ENCODE measurements at places on chromosomes 13 and 19.
A peak's percentile ranks its signal among the peaks of the same experiment; 100 is the strongest.

- DNase-seq, result no peak
Observed at GRCh38 chr13:43081866-43082265, 58.5 kb downstream of the DNAJC15 start.

DNA sequence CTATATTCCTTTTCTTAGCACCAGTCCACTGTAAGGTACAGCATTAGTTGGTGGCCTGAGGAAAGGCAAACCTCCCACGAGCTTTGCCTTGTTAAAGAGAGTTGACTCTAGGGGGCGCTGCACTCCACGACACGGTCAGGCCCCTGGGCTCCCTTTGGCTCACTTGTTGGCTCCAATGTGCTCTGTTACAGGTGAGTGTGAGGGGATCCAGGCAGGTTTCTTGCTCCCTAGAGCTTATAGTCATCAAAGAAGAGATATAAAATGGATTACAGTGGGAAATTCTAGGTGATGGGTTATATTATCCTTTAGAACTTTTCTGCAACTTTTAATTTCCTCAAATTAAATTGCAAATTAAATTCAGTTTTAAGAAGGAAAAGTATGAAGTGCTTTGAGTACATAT, 3.7 kb downstream of the WDR87 start:
- peak; percentile 80 for DNase-seq

- no peak for DNase-seq
Observed at GRCh38 chr13:27980280-27980998, 8.1 kb downstream of the URAD start.

- DNase-seq, result no peak
Observed at GRCh38 chr19:292951-293350, 1.7 kb upstream of the PLPP2 start.

GRCh38 chr13:74329962-74330361, 195.8 kb upstream of the KLF12 start:
- DNase-seq, result no peak

GRCh38 chr19:6802336-6803035, 30.0 kb downstream of the VAV1 start:
- DNase-seq, result peak; percentile 23

DNA sequence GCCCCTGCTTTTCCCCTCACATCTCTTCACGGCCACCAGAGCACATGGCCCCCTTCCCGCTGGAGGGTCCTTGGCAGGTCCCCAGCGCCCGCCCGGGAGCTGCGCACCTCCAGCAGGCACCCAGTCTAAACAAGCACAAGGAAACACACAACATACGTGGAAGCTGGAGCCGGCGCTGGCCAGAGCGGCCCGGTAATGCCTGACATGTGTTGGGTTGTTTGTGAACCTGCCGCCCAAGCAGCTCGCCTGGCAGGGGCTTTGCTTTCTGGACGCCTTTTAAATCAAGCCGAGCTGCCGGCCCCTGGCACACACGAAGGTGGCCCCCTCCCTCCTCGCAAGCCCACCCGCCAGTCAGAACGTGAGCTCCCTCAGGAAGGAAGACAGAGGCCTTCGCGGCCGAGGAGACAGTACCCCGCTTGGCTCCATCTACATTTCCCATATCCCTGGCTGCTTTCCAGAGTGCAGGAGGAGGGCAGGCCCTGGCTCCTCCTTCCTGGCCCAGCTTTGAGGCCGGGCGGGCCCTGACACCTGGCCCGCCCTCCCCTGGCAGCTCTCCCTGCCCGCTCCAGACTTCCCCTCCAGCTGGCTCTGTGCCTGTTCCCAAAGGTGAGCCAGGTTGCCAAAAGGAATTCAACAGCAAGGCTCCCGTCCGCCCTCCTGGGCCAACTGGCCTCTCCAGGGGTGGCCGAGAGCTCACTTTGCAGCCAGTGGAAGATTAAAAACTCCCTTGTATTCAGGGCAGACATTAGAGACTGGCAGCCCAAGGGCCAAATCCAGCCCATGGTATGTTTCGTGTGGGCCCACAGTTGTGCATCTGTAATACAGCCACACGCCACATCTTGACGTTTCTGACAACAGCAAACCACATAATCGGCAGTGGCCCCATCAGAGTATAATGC, 28.7 kb downstream of the COMP start:
- DNase-seq, result no peak

DNA sequence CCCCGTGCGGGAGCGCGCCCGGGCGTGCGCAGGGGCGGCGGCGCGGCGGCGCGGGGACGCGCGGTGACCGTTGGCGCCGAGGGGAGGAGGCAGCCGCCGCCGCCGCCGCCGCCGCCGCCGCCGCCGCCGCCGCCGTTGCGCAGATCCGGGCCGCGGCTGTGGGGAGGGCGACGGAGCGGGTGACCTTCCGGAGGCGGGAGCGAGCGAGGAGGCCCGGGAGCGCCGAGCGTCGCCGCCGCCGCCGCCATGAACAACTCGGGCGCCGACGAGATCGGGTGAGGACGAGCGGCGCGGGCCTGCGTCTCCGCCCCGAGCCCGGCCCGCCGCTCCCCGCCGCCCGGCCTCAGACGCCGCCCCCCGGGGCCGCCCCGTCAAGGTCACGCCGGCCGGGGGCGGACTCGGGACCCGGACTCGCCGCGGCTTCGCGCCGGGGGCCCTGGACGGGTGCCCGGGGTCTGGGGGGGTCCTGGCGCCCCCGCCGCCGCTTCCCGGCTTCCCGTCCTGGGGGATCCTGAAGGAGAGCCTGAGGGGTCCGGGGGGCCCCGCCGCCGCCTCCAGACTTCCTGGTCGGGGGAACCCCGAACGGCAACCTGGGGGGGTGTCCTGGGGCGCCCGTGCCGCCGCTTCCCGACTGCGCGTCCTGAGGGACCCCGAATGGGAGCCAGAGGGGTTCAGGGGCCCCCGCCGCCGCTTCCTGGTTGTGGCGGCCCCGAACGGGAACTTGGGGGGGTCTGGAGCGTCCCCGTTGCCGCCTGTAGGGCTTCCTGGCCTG, at the start of gene DAZAP1:
Gene DAZAP1, plus strand, starts transcription at position 59 of the 772 bp plus-strand sequence. Its CDS starts 188 bp downstream, at position 247.
- DNase-seq, result no peak

GRCh38 chr13:101757446-101758039, 305.1 kb downstream of the ITGBL1 start:
- peak; percentile 53 for DNase-seq

DNA sequence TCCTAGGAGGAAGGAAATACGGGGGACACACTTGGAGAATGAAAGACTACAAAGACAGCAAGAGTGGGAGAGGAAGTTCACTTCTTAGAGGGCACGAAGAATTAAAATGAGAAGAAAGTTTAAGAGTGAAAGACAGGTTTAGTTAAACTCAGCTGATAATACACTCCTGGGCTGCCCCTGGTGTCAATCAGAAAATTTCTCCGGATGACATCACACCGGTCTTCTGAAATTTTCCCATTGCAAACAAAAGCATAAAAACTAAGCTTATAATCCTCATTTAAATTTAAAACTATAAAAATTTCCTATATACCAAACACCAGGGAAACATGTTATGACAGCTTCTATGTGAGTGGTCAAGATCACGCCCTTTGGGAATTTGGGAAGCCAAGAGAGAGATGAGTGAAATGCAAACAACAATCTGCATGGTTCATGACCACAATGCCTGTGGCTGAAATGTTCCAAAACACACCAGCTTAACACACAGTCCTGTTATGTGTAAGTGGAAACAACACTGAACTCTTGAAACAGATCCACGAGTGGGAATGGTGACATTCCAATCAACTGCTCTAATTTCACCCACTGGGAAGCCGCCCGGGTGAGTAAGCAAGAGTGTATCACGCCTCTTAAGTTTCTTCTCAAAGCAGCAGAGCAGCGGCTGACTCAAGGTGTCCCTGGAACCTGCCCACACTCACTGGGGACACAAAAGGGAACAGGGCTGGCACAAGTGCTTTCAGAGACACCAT, 49.0 kb downstream of the BRD4 start:
- no peak for DNase-seq

DNA sequence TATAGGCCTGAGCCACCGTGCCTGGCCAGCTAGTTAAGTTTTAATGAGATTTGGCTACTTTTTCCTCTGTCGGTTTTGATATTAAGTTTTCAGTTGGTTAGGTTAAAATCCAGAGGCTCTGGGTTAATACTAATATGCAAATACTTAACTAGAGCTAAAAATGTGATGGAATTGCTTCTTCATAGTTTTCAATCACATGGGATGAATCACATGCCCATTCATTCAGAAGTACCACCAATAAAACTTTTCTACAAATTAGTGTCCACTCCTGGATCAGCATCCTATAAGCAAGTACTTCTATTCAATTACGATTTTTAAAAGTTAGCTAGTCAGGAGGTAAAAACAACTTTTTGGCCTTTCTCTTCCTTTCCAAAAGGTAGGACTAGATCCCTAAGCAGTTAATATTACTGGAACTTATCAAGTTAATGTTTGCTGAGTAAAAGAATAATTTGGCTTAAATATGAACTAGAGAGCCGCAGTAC, 4.3 kb downstream of the SLC25A30 start:
- DNase-seq, result no peak

- DNase-seq, result no peak
Observed at GRCh38 chr19:1310853-1311180, 25.1 kb downstream of the EFNA2 start.

- DNase-seq, result peak; percentile 38
Observed at GRCh38 chr13:95494082-95494681, 58.3 kb upstream of the CLDN10 start.

DNA sequence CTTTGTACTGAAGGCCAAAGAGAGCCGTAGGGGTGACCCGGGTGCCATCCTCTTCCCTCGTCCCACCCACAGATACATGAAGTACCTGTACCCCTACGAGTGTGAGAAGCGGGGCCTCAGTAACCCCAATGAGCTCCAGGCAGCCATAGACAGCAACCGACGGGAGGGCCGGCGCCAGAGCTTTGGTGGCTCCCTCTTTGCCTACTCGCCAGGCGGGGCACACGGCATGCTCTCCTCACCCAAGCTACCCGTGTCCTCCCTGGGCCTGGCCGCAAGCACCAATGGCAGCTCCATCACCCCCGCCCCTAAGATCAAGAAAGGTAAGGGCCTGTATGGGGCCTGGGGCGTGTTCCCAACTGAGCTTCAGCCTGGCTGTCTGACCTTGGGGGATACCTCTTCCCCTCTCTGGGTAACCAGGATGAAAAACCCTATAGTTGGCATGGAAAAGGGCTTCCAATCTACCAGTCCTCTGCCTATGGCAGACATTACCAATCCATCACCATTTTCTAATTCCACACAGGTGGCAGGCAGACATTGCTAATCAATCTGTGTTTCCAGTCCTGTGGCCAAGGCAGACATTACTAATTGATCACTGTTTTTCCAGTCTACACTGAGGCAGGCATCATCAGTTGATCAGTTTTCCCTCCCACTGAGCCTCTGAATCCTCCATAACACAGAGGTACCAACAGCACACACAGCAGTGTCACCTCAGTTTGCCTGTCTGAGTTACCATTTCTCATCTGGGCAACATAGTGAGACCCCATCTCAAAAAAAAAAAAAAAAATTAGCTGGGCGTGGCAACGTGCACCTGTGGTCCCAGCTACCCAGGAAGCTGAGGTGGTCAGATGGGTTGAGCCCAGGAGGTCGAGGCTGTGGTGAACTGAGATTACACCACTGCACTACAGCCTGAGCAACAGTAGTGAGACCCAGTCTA, 19.1 kb upstream of the WDR18 start:
- DNase-seq, result no peak

GRCh38 chr19:47020992-47021496, 1.4 kb downstream of the NPAS1 start:
- DNase-seq, result no peak

DNA sequence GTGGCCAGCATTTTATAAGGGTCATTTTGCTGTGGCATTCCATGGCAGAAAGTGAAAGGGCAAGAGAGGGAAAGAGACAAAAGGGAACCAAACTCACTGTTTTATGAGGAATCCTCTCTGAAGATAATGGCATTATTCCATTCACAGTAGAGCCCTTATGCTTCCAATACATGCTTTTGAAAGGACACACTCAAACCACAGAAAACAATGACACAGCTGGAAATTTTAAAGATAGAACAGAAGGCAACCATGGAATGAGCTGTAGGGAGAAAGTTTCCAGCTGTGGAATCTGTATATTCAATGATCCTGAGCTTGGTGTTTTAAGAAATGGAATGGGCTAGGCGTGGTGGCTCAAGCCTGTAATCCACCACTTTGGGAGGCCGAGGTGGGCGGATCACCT, 677.4 kb downstream of the SLITRK1 start:
- no peak for DNase-seq

- no peak for DNase-seq
Observed at GRCh38 chr19:50362656-50363424, 2.6 kb downstream of the NAPSA start.

DNA sequence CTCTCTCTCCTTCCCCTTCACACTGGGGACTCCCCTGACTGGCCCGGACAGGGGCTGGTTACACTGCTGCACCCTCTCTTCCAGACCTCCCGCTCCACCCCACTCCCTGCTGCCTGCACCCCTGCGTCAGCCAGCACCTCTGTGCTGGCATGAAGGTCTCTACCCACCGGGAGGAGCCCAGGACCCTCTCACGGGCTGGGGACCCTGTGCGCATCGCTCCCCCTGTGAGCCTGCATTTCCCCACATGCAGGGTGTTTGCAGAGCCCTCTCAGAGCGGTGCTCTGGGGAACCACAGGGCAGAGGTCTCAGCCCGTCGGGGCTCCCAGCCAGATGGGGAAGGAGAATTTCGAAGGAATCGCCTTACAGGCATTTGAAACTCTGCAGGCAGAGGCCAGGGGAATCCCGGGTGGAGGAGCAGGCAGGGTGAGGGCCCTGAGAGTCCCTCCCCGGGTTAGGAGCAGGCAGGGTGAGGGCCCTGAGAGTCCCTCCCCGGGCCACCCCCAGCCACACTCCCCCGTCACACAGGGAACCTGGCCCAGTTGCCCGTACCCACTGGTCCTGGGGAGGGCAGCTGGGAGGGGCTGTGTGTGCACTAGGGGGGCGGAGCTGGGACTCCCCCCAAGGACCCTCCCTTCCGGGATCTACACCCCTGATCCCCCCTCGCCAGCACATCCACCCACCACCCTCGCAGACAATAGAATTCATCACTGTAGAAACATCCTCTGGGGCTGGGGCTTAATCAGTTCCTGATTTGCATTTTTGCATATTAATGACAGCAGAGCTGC, 16.3 kb upstream of the TCF3 start:
- no peak for DNase-seq

DNA sequence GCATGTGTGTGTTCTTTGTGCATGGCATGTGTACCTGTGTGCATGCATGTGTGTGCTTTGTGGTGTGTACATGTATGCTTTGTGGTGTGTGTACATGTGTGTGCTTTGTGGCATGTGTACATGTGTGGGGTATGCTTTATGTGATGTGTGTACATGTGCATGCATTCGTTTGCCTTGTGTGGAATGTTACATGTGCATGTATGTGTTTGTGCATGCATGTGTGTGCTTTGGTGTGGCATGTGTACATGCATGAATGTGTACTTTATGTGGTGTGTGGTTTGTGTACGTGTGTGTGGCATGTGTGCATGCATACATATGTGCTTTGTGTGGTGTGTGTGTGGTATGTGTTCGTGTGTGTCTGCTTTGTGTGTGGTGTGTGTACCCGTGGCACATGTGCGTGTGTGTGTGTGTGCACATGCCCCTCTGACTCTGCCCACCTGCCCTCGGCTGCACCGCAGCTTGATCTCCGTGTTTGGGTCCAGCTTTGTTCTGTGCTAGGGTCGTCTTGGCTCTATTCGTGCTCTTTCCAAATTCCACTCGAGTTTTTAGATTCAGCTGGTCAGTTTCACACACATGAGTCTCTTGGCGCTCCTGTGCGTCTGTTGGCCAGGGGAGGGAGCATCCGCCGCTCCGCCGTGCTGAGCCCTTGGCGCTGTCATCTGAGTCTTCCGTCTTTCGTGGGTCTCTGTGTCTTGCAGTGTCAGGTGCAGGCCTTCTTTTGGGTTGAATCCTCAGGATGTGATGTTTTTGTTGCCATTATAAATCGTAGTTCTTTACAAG, 46.5 kb upstream of the TFDP1 start:
- no peak for DNase-seq
